ENCODE measurements at places on chromosomes 3 and 15. TPM values are rescaled to one million over a fixed set of nuclear protein-coding genes. Genes with fewer than 3 reads are reported as not detected.

DNA sequence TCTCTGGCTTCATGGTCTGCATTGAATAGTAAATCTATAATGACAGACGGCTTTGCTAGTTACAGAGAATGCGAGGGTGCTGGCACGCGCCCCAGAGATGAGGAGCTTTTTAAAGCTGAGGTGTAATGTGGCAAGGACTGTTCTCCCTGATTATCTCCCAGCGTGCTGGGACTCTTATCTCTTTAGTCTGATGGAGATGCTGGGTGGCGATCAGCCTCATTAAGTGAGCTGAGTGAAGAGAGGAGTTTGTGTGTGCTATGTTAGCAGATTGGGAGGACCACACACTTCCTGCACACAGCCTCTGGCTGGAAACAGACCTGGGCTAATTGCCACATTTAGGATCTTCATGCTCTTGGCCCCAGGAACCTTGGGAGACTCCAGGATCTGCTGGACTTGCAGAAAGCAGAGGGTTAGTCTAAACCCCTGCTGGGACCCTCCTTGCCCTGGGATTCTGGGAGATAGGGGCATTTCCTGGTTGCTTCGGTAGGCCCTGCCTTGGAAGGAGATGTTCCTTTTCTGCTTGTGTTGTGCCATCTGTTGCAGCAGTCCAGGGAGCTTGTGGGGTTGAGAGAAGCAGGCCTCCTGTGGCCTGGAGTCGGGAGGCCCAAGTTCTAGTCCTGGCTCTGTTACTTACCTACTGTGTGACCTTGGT, 15.0 kb downstream of the PDIA5 start:
- DNase-seq: no peak

DNA sequence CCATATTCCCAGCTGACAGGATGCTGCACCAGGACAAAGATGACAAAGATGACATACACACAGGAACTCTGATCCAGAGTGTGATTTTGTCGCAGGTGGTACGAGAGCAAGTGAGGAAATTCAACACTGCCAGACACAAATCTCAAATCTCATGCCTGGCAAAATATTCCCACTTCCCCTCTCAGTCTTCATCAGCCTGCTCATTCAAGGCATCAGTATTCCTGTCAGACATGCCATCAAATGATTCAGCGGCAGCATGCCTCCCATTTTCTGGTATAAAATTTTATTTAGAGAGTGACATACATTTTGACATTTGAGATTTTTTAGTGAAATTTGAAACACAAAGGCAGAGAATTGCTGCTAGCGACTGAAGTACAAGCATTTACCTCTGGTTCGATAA, 228.1 kb upstream of the LMCD1 start:
- DNase-seq: no peak

DNA sequence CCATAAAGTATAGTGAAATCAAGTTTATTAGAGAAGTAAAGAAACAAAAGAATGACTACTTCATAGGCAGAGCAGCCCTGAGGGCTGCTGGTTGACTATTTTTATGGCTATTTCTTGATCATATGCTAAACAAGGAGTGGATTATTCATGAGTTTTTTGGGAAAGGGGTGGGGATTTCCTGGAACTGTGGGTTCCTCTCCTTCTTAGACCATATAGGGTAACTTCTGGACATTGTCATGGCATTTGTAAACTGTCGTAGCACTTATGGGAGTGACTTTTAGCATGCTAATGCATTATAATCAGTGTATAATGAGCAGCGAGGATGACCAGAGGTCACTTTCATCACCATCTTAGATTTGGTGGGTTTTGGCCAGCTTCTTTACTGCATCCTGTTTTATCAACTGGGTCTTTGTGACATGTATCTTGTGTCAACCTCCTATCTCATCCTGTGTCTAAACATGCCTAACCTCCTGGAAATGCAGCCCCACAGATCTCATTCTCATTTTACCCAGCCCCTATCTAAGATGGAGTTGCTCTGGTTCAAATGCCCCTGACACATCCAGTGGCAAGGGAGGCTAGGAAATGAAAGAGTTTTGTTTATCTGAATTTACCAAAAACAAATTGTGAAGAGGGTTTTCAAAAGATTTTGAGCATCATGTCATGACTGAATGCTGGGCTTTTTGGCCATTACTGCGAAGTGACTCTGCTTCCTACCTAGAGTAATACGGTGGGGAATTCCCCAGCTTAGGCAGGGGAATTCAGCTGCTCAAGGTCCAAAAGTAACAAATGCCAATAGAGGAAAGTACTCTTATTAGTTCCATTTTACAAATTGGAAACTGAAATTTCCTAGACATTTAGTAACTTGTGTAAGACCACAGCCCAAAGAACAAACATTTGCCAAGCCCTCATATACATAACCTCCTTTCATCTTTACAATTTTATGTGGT, 6.2 kb upstream of the SPSB4 start:
- DNase-seq: no peak

DNA sequence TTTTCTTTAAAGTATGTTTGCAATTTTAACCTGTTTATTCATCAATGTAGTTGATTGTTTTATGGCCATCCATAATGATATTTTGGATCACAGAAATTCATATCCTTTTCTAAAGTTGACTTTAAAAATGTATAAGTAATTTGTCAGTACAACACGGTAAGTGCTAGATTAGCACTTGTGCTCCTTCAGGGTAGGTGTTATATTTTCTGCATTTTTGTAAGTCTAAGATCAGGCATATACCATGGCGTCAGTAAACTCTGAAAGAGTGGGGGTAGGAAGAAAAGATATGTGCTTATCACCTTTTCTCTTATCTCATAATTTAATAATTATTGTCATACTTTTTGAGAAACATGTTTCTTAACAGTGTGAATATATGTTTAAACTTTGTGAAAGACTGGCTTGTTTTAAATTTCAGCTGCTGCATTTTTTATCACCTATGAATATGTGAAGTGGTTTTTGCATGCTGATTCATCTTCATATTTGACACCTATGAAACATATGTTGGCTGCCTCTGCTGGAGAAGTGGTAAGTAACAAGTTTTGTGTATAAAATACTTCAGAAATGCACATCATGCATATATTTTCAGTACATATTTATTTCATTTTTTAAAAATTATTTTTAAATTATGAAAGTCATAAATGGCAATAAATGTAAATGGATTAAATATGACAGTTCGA, 22.1 kb downstream of the SLC25A26 start:
- DNase-seq: no peak

DNA sequence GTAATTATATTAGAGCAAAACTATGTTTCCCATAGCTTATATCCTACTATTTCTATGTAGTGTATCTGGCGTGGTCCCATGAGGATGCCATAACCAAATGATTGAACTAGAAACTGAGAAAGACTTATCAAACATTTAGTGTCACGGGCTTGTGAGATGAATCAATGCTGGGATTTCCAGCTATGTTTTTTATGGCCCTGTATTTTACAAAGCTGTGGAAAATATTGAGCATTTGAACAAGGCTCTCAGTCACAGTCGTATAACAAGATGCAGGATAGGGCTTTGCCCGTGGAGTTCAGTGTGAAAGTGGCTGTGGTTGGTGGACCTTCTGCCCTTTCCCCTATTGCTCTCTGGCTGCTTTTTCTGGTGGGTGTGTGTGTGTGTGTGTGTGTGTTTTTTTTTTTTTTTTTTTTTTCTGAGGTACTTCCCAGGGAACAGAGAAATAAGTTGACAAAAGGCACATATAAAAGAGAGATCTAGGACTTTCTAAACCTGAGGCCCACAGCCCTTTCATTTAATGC, 60.7 kb downstream of the CACNA1D start:
- no peak for DNase-seq

- peak; percentile 27 for DNase-seq
These were observed 186.2 kb downstream of the CD47 start for GRCh38 chr3:107904536-107905066.

DNA sequence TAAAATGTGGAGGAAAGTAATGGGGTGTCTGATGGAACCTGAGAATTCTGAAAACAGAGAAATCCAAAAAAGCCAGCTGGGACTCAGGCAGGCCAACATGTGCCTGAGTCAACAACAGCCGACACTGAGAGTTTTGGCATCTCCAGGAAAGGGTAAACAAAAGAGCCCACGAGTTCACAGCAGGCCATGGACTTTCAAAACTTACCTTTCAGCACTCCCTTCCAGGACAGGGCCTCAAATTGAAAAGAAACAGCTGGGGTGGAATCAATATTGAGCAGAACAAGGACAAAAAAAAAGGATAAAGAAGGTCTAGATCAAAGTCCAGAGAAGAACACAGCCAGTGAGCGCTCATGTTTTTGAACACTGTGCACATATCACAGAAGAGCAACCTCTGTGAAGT, 735.4 kb upstream of the GRM7 start:
- DNase-seq: no peak

DNA sequence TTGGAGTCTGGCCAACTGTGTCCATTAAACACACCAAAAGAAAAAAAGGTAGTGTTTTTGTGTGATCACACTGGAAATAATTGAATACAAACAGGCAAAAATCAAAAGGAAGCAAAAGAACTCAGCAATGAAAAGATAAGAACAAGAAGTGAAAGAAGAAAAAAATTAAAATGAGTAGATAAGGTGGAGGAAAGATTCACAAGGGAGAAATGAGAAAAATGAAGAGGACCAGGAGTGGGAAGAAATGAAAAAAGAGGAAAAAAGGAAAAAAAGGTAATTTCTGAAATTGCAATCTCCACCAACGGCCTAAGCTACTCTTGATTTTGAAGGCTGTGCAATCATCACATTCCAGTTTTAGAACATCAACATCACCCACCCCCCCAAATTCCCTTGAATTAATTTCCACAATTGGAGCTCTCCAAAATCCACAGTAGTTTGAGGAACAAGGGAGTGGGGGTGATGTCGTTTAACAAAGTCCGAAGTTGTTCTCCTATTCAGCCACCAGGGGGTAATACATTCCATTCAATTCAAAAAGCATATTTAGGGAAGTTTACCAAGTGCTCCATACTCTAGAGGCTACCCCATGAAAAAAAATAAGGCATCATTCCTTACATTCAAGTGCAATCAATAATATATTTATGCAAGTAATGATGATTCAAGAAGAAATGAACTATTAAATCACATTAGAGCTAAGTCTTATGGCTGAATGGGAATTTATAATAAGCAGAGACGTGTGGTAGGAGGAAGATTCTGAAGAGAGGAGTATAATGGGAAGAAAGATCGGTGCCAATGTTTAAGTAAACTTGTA, 37.4 kb downstream of the ZNF860 start:
- DNase-seq: peak; percentile 62

DNA sequence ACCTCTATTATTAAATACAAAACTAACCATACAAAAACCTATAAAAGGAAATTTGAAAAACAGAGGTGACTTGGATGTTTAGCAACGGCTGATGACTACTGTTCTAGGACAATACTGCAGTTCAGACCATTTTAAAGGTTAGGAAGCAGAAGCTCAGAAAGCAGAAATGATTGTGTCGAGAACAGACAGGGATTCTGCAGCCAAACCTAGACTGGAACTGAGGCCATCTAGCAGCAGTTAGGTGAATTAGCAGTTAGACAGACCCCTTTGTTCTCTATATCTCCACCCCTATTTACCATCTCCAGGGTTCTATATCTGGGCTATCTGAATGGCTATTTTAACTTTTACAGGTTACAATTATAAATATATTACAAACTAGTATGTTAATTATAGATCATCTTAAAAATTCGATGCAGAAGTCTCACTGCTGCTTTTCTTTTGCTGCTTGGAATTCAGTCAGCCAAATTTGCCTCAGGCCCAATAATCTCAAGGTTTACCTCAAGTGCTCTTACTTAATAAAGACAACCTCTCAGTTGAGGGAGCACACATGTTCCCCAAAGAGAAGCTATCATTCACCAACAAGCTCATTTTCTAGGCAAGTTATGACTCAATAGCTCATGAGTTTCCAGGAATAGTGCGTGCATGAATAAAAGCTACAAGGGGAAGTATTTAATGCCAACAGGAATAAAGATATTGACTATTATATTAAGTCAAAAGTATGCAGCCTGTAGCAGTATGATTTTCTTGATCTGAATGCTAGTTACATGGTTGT, 9.3 kb upstream of the IL1RAP start:
- peak; percentile 61 for DNase-seq

DNA sequence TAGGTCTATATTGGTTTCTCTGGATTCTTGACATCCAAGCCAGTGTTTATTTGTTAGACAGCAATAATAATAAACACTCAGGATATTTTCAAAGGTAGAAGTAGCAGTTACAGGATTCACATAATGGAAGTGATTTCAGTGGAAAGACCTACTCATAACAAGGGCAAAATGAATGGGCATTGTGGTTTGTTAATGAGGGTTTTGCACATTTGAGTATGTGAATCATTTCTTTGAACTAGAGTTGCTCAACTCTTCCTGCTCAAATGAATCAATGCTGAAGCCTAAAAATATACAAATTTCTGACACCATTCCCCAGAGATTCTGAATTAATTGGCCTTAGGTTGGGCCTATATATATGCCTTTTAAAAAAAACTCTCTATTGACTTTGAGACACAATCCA, 4.1 kb upstream of the COL6A5 start:
- DNase-seq: peak; percentile 91

GRCh38 chr3:124168271-124168670, 176.3 kb upstream of the ROPN1 start:
- peak; percentile 8 for DNase-seq

DNA sequence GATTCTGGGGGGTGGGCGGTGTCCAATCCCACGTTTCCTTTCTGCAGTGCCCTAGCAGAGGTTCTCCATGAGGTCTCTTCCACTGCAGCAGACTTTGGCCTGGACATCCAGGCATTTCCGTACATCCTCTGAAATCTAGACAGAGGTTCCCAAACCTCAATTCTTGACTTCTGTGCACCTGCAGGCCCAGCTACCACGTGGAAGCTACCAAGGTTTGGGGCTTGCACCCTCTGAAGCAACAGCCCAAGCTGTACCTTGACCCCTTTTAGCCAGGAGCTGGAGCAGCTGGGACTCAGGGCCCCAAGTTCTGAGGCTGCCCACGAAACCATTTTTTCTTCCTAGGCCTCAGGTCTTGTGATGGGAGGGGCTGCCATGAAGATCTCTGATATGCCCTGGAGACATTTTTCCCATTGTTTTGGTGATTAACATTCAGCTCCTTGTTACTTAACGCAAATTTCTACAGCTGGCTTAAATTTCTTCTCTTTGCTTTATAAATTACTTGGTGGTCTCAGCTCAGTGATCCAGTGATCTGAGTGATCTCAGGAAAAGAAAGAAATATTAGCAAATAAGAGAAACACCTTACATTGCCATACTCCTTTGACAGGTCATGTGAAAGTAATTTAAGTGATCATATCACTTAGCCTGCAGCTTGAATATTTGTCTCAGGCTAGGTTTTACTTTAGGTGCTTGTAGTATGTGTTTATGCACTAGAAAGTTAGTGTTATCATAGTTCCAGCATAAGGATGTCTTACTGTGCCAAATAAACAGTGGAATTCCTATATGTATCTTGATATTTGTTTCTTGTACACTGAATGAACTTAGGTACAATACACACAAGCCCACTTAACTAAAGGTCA, 3.0 kb downstream of the SNAP23 start:
- DNase-seq: no peak

The PIGZ gene
- total RNA-seq: 3.1 TPM

The SLC9C1 gene
- 1.7 TPM for total RNA-seq

The SLC27A2 gene
- total RNA-seq: 2.8 TPM

The ROPN1 gene
- not detected for total RNA-seq

The ROPN1B gene
- not detected for total RNA-seq

The ZNF774 gene
- total RNA-seq: 2.4 TPM
